K562 (cell line): ENCODE measurements at places on chromosomes 7 and 10. TPM values are rescaled to one million over a fixed set of nuclear protein-coding genes. Genes with fewer than 3 reads are reported as not detected.

Gene KLF14
- total RNA-seq, result not detected in 2 replicates

DNA sequence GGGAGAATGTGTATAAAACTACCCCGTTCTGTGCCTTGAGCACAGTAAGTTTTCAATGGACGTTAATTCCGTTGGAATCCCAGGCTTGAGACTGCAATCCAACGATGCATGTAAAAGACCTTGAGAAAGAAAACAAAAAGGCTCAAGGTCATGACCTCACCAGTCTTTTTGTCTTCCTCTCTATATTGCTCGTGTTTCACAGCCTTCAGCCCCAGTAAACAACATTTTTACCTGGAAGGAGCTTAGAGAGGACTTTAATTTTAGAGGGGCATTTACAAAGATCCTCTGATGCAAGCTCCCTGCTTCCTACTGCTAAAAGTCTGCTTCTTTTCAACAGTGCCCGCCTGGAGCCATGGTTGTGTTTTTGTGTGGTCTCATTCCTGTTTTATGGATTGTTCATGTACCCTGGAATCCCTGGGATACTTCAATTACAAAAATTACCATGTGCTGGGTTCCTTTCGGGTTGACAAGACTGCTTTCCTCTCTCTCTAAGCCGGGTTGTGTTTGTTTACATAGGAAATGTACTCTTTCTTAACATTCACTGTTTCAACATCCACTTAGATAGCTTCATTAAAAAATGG lies 320.1 kb upstream of the NFE2L3 start:
- no peak for DNase-seq

Gene CNPY4
- total RNA-seq, result 5.1 and 5.5 TPM in 2 replicates

DNA sequence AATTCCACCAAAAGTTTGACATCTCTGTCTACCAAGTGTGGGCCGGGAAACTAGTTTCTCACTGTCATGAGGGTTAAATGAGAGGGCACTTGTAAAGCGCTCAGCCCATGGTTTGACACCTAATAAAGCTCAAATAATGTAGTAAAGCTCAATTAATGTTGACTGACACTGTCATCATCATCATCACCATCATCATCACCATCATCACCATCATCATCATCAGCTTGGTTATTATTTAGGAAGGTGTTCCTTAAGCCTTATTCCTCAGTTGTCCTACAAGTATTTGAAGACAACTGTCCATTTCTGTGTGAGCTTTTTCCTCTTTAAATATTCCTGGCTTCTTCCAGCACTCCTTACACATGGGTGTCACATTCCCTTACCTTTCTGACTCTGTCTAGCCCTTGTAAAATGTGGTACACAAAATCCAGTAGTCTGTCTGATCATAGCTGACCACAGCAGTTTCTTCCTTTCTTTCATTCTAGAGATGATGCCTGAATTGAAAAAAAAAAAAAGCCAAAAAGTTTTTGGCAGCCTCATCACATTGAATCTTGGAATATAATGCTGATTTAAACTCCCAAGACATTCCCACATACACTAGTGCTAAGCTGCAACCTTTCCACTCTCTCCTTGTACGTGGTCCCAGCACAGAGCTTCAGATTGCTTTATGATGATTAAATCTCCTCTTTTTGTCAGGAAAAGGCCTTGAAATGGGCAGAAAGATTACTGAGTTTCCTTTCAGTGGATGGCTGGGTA lies 40.6 kb upstream of the SEPHS1 start:
- no peak for DNase-seq

- DNase-seq, result peak; percentile 35
Observed at GRCh38 chr10:89029785-89030437, 39.3 kb downstream of the FAS start.

Gene IDI1
- 70.0 and 75.6 TPM in 2 replicates for total RNA-seq

Gene THNSL1
- 6.2 and 6.4 TPM in 2 replicates for total RNA-seq

- peak; percentile 99 for DNase-seq
Observed at GRCh38 chr7:116876664-116877442, 14.5 kb downstream of the CAPZA2 start.

DNA sequence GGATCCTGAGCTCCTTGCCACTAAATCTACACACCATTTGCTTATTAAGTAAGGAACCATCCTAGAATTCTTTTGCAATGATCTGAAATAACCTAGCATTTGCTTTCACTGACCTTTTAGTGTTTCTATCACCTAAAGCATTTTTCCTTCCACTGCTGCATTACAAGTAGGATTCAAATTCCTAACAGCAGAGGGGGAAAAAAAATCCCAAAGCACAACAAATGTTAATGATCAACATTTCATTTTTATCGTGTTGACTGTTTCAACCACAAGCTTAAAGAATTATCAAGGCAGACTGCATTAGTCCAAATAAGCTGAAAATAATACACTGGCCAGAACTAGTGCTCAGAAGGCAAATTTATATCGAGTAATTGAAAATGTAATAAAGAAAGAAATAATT lies 174.7 kb upstream of the TCF7L2 start:
- DNase-seq, result no peak

DNA sequence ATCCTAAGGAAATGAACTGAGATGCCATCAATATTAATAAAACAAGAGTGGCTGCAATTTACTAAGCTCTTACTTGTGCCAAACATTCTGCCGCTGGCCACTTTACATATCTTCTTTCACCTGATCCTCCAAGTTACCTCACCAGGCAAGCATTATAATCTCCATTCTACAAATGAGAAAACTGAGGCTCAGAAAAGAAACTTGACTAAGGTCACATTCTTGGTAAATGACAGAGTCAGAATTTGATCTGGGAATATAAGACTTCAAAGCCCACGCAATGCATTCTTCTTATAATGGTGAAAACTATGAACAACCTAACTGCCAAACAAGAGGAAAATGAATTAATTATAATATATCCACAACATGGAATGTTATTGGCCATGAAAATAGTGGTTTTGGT lies 46.1 kb upstream of the SMNDC1 start:
- no peak for DNase-seq

Gene BTBD16
- not detected in 2 replicates for total RNA-seq

DNA sequence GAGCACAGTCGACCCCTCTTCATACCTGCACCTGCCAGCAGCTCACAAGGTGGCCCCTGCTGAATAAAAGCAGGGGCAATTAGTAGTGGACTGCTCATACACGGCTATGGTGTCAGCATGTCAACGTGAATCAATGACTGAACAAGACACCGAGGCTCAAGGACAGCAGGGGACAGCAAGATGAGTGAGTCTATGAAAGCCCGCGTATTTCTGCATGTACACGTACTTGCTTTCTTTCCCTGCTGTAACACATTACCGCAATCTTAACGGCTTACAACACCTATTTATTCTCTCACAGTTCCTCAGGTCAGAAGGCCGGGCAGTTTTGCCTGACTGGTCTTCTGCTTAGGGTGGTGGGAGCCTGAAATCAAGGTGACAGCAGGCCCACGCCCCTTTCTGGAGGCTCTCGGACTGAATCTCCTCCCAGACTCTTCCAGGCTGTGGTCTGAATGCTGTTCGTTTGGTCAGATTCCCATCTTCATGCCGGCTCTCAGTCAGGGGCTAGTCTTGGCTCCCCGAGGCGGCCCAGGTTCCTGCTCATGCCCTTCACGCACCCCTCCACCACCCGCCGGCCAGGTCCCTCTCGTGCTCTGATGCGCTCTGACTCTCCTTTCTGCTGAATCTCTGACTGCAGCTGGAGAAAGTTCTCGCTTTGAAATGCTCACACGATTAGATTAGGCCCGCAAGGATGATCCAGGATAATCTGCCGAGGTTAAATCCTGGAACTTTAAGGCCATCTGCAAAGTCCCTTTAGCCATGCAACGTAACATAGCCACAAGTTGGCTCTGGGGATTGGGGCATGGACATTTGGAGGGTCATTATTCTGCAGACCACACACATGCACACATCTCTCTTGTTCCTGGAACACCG lies 7.8 kb upstream of the PPP2R2D start:
- no peak for DNase-seq

Gene PNLIPRP3
- not detected in 2 replicates for total RNA-seq

DNA sequence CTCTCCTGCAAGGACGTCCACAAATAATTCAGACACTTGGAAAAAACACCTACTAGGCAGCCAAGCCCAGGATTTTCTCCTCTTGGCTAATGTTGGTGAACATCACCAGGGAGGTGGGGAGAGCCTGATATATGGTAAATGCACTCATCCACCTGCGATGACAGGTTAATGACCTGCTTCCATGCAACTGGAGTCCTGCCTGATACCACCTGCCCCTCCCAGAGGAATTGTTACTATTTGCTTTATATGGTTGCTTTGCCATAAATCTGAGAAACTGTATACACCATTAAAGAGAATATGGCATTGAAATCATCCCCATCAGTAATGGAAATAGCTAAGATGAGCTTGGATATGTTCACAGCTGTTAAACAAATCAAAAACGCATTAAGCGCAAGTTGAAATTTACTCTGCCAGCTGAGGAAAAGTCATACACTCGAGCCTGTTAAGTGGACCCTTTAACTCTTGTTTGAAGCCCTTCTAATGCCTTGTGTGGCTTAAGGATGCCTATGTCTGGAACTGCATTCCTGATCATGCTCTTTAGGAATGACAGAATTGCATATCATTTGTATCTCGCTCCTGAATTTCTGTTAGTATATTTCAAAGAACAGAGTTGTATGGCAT lies 208.3 kb downstream of the PRPF18 start:
- DNase-seq, result no peak

GRCh38 chr7:142025896-142026295 lies 30.2 kb downstream of the MGAM start:
- DNase-seq, result no peak

DNA sequence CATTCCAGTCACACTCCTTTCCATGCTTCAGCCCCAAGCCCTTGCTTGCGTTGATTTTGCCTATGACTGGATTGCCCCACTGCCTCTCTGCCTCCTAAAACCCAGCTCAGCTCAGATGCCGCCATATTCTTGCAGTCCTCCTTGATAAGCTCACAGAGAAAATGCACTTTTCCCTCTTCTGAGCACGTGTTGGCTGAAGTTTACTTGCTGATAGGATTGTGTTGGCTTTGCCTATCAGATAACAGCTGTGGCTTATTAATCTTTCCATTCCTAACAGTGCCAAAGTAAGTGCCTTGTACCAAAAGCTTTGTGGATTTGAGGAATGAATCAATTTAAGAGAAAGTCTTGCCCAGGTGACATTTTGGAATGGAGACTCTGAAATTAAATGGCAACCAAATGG lies 249.2 kb downstream of the PHTF2 start:
- no peak for DNase-seq

GRCh38 chr7:11831156-11831735 lies 752 bp downstream of the THSD7A start:
- no peak for DNase-seq

DNA sequence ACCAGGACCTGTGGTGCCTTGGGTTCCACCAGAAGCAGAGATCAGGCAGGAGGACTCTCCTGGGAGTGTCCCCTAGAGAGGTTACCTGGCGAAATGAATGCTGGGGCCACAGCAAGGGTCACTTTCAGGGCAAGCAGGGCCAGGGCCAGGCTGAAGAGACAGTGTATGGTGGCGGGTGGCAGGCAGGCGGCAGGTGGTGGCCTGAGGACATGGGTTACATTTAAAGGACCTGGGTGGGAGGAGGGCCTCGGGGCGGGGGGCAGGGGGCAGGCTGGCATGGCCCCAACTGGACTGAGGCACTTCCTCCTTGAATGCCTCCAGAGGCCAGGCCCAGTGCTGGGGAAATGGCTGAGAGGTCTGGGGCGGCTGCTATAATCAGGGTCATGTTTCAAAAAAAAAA lies 14.7 kb upstream of the TBRG4 start:
- no peak for DNase-seq

DNA sequence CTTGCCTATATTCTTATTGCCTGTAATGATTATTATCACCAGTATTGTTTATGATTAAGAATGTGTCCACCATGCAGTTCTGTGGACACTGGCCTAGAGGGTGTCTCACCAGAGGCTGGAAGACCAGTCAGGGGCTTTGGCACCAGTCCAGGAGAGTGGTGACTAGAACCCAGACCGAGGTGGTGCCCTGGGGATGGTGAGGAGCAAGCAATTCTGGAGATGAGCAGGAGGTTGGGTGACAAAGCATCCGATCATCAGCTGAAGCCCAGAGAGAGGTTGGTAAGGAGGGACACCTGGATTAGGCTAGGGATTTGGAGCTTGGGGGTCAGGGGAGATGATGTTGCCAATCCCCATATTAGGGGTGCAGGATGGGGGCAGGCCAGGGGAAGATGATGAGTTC lies 124.4 kb downstream of the EMX2 start:
- no peak for DNase-seq

- DNase-seq, result no peak
Observed at GRCh38 chr10:4546500-4546899, 279.5 kb upstream of the AKR1E2 start.

- no peak for DNase-seq
Observed at GRCh38 chr10:120963594-120964220, 112.5 kb downstream of the WDR11 start.
